ENCODE measurements at places on chromosomes 2 and 18.

DNA sequence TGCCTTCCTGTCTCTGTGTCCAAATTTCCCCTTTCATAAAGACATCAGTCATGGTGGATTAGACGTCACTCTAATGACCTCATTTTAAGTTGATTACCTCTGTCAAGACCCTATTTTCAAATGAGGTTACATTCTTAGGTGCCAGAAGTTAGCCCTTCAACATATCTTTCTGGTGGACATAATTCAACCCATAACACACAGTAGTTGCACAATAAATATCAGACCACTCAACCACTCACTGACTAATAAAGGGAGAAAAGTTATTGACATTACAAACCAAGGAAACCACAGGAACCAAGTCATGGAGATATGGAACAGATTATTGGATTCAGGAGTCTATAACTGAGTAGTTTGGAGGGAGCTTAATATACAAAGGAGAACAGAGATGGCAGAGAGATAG lies 377.4 kb upstream of the ACVR2A start:
- DNase-seq = no peak

GRCh38 chr2:225471482-225471881 lies 72.0 kb downstream of the NYAP2 start:
- DNase-seq = no peak

DNA sequence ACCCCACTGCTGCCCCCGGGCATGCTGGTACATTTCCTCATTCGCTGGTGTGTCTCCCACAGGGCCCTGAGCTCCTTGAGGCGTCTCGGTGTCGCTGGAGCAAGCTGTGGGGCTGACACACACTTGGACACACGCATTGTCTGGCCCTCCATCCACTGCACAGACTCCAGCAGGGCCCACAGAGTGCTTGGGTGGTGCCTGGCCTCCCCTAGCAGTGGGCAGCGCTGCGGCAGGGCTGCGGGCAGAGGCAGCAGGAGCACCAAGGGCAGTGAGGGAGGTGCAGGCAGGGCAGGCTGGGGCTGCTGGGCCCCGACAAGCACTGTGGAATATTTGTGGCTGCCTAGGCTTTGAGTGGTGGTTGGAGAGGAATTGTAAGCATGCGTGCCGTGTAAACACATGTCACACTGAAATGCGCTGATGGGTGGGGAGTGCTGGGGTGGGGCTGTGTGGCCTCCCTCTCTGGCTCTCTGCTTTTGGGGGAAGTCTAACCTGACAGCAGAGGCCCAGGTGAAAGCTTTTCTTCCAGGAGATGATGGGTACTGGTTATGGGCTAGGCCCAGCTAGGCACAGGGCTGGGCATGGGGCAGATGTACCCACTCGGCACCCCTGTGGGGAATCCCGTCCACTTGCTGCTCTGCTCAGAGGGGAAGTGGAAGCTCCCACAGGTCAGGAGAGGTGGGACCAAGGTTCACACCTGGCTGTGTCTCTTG lies 55.5 kb upstream of the HS6ST1 start:
- DNase-seq = no peak

GRCh38 chr2:219987830-219988229 lies 360.4 kb downstream of the SLC4A3 start:
- DNase-seq = no peak

GRCh38 chr2:144379851-144380311 lies 140.0 kb downstream of the ZEB2 start:
- no peak for DNase-seq

GRCh38 chr2:211093743-211094303 lies 537.4 kb downstream of the CPS1 start:
- DNase-seq = no peak

GRCh38 chr18:42106784-42107183 lies 151.8 kb downstream of the PIK3C3 start:
- no peak for DNase-seq

DNA sequence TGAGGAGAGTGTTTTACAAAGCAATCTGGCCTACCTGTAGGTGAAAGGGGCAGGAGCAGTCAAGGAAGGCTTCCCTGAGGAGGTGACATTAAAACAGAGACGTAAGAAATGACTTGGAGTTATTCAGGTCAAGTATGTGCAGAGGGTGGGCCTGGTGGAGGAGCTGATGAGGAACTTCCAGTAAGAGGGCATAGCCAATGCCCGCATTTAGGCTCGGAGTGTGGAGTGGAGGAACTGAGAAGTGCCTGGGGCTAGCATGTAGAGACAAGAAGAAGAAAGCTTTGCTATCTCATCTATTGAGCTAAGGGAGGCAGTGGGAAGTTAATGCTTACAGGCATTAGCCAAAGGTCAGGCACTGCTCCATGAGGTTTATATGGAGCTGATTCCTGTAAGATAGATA lies 312.2 kb downstream of the ZNF521 start:
- no peak for DNase-seq

- DNase-seq = no peak
Measured at GRCh38 chr2:224769489-224769888, 53.3 kb upstream of the CCDC195 start.

GRCh38 chr18:12162786-12163185 lies 69.1 kb downstream of the ANKRD62 start:
- no peak for DNase-seq

- DNase-seq = no peak
Measured at GRCh38 chr18:5879479-5879882, 15.8 kb downstream of the TMEM200C start.

- no peak for DNase-seq
Measured at GRCh38 chr2:140440815-140441214, 1660.6 kb upstream of the NXPH2 start.

DNA sequence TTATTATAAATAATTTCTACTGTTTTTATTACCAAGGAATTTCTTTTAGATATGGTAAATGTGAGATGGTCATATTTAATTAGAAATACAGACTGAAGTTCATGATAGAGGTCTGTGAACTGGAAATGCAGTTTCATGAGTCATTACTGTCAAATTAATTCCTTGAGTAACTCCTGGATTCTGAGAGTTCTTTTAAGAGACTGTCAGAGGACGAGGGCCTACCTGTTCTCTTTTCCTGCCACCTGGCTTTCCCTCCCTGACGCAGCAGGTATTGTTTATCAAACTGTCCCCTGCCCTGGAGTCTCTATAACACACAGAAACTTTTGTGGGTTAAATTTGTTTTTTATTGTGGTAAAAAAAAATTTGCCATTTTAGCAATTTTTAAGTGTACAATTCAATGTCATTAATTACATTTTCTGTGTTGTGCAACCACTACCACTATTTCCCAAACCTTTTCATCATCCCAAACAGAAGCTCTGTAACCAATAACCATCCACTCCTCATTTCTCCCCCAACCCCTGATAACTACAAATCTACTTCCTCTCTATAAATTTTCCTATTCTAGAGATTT lies 142.6 kb downstream of the DIS3L2 start:
- DNase-seq = no peak

GRCh38 chr2:190668892-190669291 lies 20.0 kb downstream of the NAB1 start:
- no peak for DNase-seq

- no peak for DNase-seq
Measured at GRCh38 chr2:233247116-233247515, 4.4 kb upstream of the ATG16L1 start.

GRCh38 chr2:119464981-119465380 lies 33.3 kb downstream of the TMEM37 start:
- no peak for DNase-seq

GRCh38 chr2:63891488-63892030 lies 49.9 kb downstream of the UGP2 start:
- no peak for DNase-seq

DNA sequence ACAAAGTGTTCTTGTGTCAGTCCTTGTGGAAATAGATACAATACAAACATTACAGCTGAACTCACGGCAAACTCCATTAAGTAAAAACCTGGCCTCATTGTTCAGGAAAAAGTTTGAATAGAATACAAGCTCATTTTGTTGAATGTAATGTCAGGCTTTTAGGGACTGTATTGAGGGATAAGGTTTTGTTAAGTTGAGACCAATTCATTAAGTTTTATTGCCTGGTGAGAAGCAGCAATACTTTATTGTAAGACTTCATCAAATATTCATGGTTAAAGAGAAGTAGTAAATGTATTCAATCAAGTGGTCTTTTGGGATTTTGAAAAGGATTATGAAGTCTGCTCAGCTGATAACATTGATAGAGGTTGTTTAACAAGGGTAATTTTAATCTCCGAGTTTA lies 35.4 kb upstream of the METAP1D start:
- DNase-seq = peak; percentile 84

DNA sequence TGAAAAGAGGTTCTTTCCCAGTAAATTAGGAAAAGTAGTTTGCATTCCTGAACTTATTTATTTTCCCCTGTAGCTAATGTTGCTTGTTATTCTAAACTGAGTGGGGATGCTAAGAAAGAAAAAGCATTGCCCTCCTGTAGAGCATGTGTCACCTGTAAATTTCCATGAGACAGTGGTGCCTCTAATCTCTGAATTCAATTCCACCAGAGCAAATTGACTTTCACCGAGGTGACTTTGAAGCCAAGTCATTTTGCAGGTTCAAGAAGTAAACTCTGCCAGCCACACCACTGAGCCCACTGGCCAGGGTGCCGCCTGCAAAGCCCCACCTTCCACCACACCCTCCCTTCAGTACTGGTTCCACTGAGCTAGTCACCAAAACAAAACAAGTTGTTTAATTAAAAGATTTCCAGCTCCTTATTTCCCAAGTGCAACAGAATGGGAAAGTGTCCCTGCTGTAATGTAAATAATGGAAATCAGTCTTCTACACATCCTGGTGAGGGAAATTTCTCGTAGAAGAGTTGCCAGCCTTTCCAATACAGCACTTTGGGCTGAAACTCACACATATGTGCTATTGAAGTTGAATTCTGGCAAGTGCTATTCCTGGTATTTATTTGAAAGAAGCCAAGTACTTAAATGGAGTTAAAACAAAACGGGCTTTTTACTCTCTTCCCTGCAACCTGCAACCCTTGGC lies 254.8 kb downstream of the RNF152 start:
- DNase-seq = no peak

DNA sequence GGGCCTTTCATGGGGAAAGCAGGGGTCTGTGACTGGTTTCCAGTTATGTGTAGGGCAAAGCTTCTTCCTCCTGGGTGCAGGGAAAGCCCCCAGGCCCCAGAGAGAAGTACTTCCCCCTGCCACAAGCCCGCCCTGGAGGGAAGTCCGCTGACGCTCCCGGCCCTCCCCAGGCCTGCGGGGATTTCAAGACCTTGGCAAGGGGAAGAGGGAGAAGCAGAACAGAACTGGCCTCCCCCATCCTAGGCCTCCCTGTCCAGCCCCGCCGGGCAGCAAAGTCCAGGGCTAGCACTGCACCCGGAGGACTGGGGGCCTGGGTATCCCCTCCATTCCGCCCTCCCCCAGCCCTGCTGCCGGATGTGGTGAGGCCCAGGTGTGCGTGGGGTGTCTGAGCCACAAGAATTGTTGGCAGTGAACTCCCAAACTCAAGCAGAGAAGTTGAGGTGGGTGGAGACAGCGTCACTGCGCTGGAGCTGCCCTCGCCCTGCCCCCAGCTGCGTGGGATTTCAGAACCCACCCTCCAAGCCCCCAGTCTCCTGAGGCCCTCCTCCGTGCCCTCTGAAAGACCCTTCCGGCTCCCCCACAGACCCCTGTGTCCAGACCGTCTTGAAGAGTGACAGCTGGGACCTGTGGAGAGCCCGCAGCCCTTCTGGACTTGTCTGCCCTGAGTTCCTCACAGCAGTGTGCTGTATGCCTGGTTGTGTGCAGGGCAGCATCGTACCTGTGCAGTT lies 1.1 kb upstream of the DUSP2 start:
- DNase-seq = no peak

- no peak for DNase-seq
Measured at GRCh38 chr2:234620018-234620417, 123.1 kb upstream of the ARL4C start.

DNA sequence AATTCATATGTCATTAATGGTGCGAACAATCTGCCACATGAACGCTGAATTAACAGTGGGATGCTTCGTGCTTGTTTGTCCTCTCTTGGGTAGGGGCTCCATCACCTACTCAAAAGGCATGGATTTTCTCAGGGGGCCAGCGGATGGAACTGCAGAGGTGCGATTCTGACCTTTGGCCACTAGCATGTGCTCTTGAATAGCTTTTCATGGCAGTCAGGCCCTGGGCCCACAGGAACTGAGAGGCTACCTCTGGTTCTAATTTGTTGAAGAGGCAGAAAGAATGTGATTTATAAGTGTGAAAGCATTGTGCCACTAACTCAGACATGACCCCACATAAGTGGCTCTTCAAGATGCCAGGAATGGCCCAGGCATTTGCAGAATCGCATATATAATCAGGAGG lies 283.2 kb downstream of the INSIG2 start:
- DNase-seq = peak; percentile 2

GRCh38 chr2:28133778-28134177 lies 243.2 kb downstream of the BABAM2 start:
- no peak for DNase-seq

DNA sequence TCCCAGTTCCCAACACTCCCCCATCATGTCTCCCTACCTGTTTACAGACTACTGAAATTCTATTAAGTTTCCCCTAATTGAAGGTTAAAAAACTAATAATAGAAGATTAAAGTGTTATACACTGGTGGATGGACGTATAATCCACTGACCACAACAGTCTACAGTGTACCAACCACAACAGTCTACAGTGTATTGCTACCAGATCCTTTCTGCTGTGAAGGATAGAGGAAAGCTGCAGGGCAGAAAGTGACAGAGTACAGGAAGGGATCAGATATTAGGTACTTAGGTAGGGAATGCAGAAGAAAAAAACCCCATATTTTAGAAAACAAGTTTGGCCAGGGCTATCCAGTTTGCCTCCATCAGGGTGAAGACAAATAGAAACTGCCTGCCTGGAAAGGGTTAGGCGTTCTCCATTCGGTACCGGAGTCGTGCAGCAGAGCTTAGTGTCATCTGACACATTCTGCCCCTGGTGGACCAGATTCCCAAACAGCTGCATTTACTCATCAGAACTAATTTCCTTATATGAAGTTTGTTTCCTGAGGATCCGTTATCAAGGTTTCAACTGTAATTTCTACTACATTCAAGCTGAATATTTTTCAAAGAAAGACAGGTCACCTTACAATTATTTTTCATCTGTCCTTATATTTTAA lies 49.9 kb downstream of the KLF7 start:
- DNase-seq = no peak

GRCh38 chr2:1591978-1592907 lies 152.1 kb downstream of the PXDN start:
- DNase-seq = peak; percentile 13

DNA sequence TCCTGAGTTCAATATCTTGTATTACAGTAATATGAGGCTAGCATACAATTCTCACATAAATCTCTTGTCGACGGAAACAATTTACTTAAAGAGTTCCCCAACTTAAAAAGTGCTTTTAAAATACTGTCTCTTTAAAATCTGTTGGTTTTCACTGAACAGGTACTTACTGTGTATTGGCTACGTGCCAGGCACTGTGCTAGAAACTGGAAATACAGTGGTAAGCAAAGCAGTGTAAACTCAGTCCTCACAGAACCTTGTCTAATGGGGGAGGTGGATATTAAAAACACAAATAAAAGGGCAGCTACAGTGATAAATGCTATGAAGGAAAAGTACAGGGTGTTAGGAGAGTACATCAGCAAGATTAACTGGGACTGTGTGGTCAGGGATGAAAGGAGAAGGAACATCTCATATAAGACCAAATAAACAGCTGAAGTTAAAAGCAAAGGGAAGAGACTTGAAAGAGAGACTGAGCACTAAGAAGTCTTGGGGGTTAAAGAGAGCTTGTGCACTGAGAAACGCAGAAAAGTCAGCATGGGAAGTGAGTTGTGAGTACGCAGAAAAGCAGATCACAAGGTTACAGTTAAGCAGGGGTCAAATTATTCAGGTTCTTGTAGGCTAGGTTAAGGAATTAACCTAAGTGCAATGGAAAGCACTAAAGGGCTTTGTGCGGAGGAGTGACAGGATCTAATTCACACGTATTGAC lies 52.5 kb downstream of the USP40 start:
- DNase-seq = no peak

GRCh38 chr2:43605079-43605655 lies 9.3 kb upstream of the THADA start:
- peak; percentile 12 for DNase-seq

Measured in NCI-H1930 (cell line).